SIG-M5 (cell line): ENCODE measurements at places on chromosomes 4 and X.

DNA sequence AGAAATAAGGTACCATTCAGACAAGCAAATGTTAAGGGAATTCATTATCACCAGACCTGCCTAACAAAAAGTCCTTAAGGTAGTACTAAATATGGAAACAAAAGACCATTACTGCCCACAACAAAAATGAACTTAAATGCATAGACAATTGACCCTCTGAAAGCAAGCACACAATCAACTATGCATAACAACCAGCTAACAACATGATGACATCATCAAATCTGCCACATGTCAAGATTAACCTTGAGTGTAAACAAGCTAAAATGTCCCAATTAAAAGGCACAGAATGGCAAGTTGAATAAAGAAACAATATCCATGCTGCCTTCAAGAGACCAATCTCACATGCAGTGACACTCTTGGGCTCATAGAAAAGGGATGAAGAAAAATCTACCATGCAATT, 160.7 kb upstream of the CPXCR1 start:
- no peak for DNase-seq

DNA sequence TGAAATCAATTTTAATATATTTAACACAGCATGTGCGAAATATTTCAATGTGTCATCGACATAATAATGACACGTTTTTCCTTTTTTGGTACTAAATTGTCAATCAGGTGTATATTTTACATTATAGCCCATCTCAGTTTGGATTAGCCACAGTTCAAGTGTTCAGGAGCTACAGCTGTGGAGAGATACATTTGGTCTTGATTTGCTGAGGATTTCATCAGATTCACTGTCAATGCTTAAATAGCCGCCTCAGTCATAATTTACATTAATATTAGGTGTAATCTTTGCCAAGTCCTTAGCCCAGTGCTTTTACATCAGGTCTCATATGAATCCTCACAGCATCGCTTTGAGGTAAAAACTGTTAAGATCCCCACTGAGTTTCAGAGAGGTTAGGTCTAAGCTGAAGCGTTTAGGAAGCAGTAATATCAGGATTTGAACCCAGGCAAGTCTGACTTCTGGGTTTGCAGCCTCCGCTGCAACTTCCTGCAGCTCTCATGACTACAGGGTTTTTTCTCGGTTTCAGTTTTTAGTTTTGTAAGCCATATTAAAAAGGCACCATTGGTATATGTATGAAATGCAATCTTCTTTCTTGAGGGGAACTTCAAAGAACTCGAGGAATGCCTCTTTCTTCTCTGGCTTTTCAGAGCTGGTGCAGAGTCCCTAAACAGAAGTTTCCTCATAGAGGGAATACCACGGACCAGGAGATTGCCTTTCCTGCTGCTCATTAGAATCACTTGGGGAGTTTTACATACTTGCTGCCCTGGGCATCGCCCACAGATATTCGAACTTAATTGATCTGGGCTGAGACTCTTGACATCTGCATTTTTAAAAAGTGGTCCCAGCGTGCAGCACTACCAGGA, 6.4 kb downstream of the MTM1 start:
- no peak for DNase-seq

DNA sequence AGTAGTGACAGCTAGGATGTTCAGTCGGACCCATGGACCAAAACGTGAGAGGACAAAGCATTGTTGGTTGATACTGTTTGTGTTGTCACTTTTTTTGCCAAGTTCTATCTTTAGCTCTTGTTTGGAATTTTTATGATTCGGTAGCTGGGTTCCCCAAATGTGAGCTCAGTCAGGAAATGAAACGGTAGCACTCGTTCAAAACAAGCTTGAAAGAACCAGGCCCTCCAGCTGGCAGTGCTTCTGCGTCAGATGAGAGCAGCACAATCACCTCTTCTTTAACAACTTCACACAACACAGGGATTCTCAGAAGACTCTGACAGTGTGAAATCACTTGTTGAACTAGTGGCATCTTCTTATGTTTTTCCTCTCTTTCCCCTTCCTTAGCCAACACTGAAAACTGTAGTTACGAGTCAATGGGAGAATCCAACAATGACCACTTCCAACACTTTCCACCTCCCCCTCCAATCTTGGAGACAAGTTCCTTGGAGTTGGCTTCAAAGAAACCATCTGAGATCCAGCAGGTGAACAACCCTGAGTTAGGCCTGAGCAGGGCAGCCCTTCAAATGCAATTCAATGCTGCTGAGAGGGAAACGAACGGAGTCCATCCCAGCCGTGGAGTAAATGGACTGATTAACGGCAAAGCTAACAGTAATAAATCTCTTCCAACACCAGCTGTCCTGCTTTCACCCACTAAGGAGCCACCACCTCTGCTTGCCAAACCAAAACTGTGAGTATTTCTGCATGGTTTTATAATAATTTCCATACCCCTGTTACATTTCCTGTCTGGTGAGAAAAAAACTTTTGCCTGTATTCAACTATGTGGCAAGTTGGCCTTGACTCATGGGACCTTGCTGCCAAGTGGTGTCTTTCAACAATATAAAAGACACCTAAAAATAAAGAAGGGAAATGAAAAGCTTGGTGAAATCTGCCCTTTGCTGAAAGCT, 214.6 kb downstream of the PALLD start:
- DNase-seq: no peak

DNA sequence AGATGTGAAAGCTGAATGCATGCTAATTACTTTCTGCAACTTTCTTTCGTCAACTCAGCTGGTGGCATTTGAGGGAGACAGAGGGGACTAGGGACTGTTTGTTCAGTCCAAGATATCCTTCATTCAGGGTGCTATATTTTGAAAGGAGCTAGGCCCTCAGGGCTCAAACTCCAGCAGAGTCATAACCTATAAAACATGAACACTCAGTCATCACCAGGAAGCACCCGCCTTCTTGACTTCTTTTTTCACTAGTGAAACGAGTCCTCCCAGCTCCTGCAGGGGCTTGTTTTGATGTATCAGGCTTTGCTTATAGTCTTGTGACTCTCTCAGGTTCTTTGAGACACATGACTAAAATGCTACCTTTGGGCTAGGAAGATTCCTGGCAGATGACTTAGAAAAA, 230.6 kb downstream of the PCDH7 start:
- no peak for DNase-seq

DNA sequence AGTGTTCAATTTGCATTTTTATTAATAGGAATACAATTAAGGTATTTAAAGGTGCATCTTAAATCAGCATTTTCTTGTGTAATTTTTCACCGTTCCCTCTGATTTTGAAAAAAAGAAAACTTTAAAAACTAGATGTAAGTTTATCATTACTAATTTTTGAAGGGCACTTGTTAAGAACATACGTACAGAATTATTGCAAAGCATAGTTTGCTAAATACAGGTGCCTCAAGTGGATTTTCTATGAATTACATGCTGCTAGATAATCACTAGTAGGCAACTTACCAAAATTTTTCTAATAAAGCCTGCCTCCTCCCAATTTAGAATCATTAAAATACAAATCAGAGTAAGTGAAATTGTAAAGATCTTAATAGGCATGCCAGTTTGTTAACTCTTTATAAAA, 8.5 kb downstream of the CNKSR2 start:
- DNase-seq: no peak

GRCh38 chrX:68633981-68634380, 13.5 kb upstream of the STARD8 start:
- DNase-seq: no peak

DNA sequence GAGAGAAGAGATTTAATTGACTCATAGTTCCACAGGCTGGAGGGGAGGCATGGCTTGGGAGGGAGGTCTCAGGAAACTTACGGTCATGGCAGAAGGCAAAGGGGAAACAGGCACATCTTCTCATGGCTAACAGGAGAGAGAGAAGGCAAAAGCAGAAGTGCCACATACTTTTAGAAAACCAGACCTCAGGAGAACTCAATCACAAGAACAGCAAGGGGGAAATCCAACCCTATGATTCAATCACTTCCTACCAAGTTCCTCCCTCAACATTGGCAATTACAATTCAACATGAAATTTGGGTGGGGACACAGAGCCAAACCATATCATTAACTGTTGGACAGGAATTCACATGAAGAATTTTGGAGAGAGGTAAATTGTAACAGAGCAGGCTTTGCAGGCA, 485.3 kb upstream of the PITX2 start:
- DNase-seq: no peak
